Right renal pelvis (tissue), 4 donors: ENCODE measurements at places on chromosomes 11 and 22. TPM values are rescaled to one million over a fixed set of nuclear protein-coding genes. Genes with fewer than 3 reads are reported as not detected.

The B3GAT1 gene
- polyA plus RNA-seq: 3.5 TPM

The HEPHL1 gene
- polyA plus RNA-seq: not detected

The KCNQ1OT1 gene
- 1.5 TPM for polyA plus RNA-seq

The MIAT gene
- polyA plus RNA-seq: 0.48 TPM

The HEPACAM gene
- polyA plus RNA-seq: 3.2 TPM

The FOLR2 gene
- polyA plus RNA-seq: 11.4 TPM

The MUC2 gene
- 0.04 TPM for polyA plus RNA-seq

The OR2AT4 gene
- polyA plus RNA-seq: not detected

The RAB36 gene
- polyA plus RNA-seq: 16.9 TPM

The TIRAP gene
- 11.7 TPM for polyA plus RNA-seq

The GP1BB gene
- 4.1 TPM for polyA plus RNA-seq

The PISD gene
- 32.9 TPM for polyA plus RNA-seq

The BDNF gene
- polyA plus RNA-seq: 2.2 TPM

The RNF26 gene
- polyA plus RNA-seq: 32.2 TPM

The BACE1 gene
- 62.8 TPM for polyA plus RNA-seq

The FAM76B gene
- polyA plus RNA-seq: 56.2 TPM

The OR4A16 gene
- not detected for polyA plus RNA-seq

The ZNF143 gene
- 26.3 TPM for polyA plus RNA-seq

The MRGPRX4 gene
- not detected for polyA plus RNA-seq

The IPO7 gene
- polyA plus RNA-seq: 103 TPM

The OR6T1 gene
- polyA plus RNA-seq: not detected

The RFPL2 gene
- polyA plus RNA-seq: 0.42 TPM

The OR6A2 gene
- polyA plus RNA-seq: not detected

The CFAP300 gene
- 5.4 TPM for polyA plus RNA-seq
